ENCODE measurements at places on chromosomes 6 and 20.

DNA sequence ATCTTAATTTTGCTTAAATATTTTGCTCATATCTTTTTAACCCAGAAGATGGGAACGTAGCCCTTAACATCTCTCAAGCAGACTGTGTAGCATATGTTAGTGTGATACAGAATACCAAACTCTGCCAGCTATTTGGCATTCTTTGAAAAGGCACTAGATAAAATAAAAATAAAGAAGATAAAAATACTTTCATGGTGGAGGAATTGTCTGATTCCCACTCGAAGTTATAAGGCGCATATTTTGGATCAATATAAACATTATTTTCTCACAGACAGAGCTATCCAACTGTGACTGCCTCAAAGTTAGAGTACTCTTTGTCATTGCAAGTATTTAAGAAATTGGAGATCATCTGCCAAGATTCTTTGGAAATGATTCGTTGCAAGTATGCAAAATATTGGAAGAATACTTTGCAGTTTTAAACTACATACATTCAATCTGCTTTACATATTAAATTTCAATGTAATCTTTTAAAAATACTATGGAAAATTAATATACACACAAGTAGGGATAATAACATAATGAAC, 10.8 kb upstream of the EEF1E1 start:
- no peak for DNase-seq

- DNase-seq, result no peak
Measured at GRCh38 chr6:38078671-38079070, 259.1 kb downstream of the ZFAND3 start.

- no peak for DNase-seq
Measured at GRCh38 chr6:81633391-81633790, 119.1 kb downstream of the TENT5A start.

DNA sequence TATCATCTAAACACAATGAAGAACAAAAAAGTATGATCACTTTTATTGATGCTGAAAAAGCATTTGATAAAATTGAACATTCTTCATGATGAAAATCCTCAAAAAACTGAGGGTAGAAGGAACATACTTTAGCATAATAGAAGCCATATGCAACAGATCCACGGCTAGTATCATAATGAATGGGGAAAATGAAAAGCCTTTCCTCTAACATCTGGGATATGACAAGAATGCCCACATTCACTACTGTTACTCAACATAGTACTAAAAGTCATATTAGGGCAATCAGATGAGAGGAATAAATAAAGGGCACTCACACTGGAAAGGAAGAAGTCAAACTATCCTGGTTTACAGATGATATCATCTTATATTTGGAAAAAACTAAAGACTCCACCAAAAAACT, 256.6 kb downstream of the RFPL4B start:
- no peak for DNase-seq

DNA sequence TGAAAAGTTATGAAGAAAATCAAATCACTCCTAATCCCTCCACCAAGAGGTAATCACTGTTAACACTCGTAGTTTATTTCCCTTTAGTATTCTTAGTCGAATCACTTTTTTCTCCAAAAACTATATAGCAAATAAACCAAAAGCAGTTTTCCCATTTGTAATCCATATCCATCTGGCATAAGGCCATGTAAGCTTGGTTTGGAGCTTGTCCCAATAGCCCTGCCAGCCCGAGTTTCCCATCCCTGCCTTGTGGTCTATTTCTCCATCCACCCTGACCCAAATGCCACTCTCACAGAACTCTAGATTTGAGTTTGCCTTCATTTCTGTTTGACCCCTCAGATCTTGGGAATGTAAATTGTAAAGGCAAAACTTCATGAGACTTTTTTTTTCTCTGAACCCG, 71.8 kb upstream of the DSP start:
- DNase-seq, result no peak

DNA sequence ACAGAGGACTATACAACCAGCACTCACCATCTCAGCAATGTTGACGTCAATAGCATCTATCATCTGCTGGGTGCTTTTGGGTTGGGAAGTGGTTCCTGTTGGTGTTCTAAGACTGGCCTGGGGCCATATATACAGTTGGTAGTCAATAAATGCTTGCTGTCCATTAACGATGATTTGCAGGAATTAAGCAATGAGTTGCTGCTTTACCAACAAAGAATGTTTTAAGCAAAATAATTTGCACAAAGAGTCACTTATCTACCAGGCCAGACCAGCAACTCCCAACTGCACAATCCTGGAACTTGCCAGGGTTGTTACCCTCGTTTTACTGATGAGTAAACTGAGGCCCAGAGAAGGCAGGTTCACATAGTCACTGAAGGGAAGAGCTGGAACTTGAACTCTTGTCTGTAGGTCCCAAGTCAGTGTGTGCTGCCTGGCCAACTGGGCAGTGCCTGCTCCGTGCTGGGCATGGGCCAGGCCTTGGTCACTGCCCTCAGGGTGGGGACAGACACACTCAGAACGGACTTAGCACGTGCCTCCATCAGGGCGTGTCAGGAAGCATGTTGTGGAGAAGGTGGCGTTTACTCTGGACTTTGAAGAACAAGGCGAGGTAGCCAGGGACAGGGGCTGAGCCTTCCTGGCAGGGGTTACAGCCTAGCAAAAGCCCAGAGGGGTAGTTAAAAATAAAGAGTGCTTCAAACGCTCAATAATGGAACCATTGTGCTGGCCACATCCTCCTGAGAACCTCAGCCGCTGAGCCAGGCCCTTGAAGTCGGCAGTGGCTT, 2.5 kb upstream of the SRC start:
- no peak for DNase-seq

- DNase-seq, result no peak
Measured at GRCh38 chr20:36384022-36384619, 78.0 kb downstream of the DLGAP4 start.

- peak; percentile 30 for DNase-seq
Measured at GRCh38 chr20:32582659-32583580, 2.2 kb downstream of the NOL4L start.

DNA sequence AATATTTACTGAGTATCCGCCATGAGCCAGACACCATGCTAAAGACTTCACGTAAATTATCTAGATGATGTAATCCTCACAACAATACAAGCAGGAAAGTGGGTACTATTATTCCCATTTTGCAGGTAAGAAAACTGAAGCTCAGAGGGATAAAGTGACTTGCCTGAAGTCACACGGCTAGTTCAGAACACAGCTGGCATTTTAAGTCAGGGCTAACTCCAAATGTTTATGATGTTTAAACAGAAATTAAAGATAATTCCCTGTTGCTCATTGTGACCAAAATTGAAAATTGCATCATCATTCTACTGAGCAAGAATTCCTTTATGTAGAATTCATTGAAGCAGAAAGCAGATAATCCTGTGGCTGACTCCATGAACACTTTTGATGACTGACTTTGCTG, 71.3 kb upstream of the STXBP5 start:
- no peak for DNase-seq

- no peak for DNase-seq
Measured at GRCh38 chr20:60152792-60153191, 194.6 kb downstream of the CDH26 start.

- no peak for DNase-seq
Measured at GRCh38 chr6:109428889-109429477, 11.4 kb downstream of the PPIL6 start.

GRCh38 chr6:65098349-65098748, 608.7 kb downstream of the EYS start:
- DNase-seq, result no peak

DNA sequence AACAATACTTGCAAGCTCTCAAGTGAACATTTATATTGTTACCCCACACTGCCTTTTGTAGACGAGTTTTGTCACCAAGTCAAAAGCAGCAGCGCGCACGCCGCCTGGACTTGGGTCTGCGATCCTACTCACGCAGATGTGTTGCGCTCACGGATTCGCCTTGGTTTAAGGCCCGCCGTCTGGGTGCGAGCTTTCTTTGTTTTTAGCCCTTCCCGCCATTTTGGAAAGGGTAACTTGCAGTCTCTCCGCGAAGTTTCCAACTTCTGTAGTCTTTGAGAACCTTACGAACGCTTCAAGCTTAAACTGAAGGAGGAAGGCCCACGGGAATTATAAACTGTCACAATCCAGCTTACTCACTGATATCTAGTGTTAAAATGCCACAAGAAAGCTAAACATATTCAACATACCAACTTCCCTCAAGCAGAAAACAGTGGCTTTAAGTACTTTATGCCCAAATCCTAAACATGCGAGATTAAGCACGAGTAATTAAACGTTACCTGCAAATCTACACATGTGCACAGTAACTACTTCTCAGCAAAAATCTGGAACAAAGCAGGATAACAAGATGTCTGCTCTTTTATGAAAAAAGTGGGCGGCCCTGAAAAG, 80.4 kb upstream of the BTN3A2 start:
- peak; percentile 57 for DNase-seq

DNA sequence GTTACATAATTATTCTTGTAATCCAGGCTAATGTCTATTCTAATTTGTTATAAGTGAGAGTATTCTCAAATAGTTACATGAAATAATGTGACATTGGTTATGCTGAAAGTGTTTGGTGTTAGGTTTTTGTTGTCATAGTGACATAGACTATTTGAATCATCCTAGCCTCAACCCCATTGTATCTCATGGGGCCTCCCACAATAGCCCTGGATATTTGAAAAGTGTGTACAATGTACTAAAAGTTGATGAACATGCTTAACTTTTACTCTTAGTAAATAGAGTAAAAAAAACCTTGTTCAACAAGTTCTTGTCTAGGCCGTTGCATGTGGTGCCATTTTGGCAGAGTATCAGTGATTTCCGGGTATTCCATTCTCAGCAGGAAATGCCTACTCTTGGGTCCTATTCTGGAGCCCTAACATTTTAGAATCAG, 83.0 kb downstream of the RTN4IP1 start:
- no peak for DNase-seq

DNA sequence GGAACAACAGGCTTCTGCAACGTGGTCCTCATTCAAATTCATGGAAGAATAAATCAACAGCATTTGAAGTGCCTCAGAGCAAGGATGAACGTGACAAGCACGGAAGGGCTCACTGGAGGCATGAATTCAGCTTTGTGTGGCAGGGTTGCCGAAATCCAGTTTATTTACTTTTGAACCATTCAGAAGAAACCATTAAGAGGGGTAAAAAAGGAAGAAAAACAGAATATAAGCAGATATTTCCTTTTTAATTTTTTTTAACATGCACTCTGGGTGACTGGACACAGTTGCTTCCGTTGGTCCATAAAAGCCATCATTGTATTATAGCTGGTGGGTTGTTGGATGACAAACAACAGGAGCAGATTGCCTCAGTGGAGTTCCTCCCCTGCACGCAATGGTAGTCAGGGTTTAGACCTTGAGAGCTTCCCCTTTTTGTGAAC, 17.3 kb upstream of the SNRPB2 start:
- DNase-seq, result no peak

GRCh38 chr6:133548423-133549159, 307.4 kb downstream of the EYA4 start:
- no peak for DNase-seq

DNA sequence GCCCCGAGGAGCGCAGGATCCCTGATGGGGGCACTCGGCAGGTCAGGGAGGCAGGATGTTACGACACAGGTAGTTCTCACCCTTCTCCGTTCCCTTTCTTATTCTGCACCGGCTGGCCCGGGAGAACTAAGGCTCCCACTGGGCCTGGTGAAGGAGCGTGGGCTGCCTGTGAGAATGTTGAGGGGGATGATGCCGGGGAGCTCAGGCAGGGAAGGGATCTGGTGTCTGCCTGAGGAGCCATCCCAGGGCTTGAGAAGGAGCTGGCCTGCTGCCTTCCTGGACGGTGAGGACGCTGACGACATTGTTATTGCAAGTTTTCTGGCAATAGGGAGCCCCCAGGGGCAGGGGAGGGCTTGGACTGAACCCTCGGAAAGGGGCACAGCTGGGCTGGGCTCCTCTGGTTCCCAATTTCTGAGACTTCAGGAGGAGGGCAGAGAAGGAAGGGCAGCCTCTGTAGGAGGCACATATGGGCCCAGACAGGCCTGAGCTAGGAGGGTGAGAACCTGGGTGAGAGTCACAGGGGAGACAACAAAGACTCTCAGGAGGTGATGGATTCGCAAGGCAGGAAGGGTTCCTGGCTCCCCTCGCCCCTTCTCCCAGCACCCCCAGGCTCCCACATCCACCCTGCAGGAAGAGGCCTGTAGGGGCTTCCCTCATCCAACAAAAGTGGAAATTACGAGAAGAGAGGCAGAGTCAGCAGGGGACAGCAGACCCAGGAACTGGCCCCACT, 32.8 kb downstream of the CYP21A2 start:
- DNase-seq, result no peak

- peak; percentile 59 for DNase-seq
Measured at GRCh38 chr6:170295510-170296422, 4.9 kb upstream of the DLL1 start.

DNA sequence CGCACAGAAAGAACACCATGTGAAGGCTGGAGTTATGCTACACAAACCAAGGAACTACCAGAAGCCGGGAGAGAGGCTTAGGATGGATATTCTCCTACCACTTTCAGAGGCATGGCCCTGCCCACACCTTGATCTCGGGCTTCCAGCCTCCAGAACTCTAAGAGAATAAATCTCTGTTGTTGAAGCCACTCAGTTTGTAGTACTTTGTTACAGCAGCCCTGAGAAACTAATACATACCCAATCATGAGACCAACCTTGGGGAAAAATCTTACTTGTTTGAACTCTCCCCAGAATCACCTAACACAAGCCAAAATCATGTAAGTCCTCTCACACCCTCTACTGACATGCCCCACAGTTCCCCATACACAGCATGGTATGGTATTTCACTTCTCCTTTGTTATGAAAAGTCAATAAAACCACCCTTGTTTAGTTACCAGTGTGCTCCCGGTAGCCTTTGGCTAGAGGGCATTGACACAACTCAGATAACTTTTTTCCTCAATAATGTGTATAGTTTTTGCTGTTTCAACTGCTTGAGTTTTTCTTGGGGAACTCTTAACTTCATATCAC, 40.7 kb upstream of the SLC2A12 start:
- no peak for DNase-seq

- no peak for DNase-seq
Measured at GRCh38 chr6:52515219-52515960, 61.5 kb downstream of the TRAM2 start.

DNA sequence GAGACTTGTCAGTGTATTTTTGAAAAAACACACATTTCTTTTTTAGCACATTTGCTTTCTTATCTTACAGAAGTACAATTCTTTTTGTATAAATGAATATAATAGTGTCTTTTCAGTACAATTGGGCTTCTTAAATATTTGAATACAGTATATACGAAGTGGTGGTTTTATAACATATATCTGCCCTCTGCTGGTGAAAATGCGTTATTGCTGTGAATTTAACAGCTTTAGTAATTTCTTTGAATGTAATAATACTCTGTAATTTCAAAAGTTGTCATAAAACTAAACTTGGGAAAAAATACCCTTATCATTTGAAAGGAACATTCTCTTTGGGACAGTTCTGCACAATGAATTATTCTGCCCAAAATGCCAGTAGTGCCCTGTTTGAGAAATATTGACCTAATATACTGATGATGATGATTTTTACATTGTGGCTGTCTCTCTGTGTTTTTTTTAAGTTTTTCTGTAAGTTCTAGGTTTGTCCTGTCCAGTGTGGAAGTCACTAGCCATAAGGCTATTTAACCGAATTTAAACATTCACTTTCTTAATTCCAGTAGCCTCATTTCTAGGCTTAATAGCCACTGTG, 19.0 kb downstream of the SMAP1 start:
- no peak for DNase-seq

GRCh38 chr6:142648036-142648451, 296.9 kb downstream of the HIVEP2 start:
- no peak for DNase-seq

Data from activated CD8-positive, alpha-beta memory T cell treated with anti-CD3 and anti-CD28 coated beads, Interleukin-2, amount 50 U/mL, for 4 hours (primary cell).